ENCODE measurements at places on chromosomes 1 and 21. TPM values are rescaled to one million over a fixed set of nuclear protein-coding genes. Genes with fewer than 3 reads are reported as not detected.

- no peak for DNase-seq
Measured at GRCh38 chr1:39540504-39541031, 36.0 kb downstream of the PABPC4 start.

ZNF436 gene
- 10.1 TPM for total RNA-seq

BSND gene
- total RNA-seq = not detected

GRCh38 chr21:17693801-17694200 is 81.1 kb upstream of the BTG3 start:
- no peak for DNase-seq

ADGRB2 gene
- 1.6 TPM for total RNA-seq

- DNase-seq = no peak
Measured at GRCh38 chr21:27812279-27812678, 845.4 kb upstream of the ADAMTS5 start.

GRCh38 chr1:21930080-21930571 is 7.0 kb downstream of the HSPG2 start:
- no peak for DNase-seq

LRRC53 gene
- total RNA-seq = not detected

NGF gene
- total RNA-seq = not detected

GRCh38 chr1:25683731-25684130 is 67.1 kb downstream of the MAN1C1 start:
- DNase-seq = no peak

DNA sequence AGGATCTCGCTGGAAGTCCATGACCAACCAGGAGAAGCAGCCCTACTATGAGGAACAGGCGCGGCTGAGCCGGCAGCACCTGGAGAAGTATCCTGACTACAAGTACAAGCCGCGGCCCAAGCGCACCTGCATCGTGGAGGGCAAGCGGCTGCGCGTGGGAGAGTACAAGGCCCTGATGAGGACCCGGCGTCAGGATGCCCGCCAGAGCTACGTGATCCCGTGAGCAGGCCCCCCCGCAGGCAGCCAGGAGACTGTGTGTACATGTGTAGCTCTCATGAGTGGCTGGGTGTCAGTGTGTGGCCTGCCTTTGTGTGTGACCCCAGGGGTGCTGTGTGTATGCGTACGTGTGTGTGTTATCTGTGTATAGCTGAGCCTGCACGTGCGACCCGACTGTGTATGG is 27.2 kb downstream of the ETNK2 start:
- DNase-seq = no peak

S100A7A gene
- total RNA-seq = not detected

DNA sequence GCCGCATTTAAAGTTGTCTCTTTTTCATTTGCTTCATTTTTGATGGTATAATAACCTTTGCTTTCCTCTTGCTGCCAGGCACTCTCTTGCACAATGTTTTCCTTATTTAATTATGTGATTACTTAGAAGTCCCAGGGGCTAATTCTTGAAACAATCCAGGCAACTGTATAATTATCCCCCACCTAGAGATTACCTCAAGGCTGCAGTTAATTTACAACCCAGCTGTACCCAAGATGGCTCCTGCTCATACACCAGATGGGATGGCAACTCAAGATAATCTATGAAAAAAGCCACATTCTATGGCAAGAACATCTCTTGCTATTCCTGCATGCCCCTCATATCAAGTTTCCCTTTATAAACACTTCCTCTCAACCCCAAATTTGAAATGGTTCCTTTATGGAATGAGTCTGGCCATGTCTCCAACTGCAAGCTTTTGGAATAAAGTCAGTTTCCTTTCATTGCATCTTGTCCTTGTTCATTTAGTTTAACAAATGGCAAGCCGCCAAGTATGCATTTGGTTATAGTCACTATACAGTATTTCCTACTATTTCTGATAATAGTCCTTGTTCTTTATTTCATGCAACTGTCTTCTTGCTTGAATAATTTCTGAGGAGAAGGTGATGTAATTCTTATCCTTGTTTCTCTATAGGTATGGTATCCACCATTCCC is 1042.6 kb downstream of the PLA2G4A start:
- no peak for DNase-seq

DNA sequence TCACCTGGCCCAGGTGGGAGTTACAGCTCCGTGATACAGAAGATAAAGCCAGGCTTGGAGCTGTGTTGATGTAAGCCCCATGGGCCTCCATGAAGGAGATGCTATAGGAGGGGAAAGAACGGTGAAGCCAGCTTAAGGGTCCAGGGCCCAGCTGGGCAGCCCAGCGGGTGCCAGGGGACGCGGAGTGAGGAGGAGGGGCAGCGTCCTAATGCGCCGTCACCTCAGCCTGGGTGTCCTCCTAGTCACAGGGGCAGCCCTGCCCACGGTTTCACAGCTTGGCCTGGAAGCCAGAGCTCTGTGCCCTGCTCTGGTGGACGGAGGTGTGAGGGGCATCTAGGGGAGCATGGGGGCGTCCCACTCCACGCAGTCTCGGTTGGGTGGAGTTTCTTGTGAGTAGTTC is 52.7 kb upstream of the TTC34 start:
- DNase-seq = no peak

TMEM50A gene
- 62.6 TPM for total RNA-seq

DNA sequence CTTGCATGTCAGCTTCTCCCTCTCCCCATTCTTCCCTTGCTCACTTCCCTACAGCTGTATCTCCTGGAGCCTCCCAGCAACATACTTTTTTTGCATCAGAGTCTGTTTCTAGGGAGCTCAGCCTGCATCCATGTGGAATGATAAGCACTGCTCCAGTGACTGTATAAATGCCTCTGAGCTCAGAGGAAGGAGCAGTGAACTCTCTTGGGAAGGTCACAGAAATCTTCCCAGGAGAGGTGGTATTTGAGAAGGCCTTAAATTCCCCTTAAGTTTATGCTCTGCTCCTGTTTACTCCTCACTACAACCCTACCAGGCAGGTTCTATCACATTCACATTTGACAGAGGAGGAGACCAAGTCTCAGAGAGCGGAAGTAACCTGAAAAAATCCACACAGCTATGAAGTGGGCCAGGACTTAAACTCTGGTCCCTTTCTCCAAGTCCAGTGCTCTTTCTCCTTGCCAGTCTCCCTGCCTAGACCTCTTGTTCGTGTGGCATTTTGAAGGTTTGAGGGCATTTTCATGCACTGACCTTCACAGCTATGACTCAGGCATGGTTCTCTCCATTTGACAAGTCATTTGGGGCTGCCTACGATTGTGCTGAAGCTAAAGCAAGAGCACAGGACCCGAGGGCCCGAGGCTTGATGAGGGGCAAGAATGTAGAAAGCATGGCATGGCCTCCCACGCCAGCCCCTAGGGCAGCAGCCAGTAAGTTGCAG is 5.6 kb upstream of the UBXN10 start:
- no peak for DNase-seq

MOB3C gene
- total RNA-seq = 19.3 TPM

DNA sequence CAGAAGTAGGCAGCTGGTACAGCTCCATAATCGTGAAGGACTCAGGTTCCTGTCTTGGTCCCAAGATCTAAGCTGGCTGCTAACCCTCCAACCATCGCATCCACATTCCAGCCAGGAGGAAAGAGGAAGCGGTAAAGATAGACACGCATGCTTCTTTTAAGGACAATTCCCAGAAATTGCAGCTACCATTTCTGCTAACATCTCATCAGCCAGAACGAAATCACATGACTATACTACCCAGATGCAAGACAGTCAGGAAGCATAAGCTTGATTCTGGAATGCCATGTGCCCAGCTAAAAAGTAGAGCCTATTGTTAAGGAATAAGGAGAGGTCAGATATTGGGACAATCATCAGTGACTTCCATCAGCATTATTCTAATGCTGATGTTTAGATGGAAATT is 110.4 kb downstream of the EPHB2 start:
- DNase-seq = no peak

- no peak for DNase-seq
Measured at GRCh38 chr1:234683861-234684632, 74.1 kb upstream of the IRF2BP2 start.

GRCh38 chr21:28923439-28923975 is 69.2 kb downstream of the LTN1 start:
- DNase-seq = no peak

GRCh38 chr1:201614262-201615015 is 75.5 kb downstream of the NAV1 start:
- no peak for DNase-seq

- no peak for DNase-seq
Measured at GRCh38 chr1:109913360-109913879, 2.8 kb downstream of the CSF1 start.

DNA sequence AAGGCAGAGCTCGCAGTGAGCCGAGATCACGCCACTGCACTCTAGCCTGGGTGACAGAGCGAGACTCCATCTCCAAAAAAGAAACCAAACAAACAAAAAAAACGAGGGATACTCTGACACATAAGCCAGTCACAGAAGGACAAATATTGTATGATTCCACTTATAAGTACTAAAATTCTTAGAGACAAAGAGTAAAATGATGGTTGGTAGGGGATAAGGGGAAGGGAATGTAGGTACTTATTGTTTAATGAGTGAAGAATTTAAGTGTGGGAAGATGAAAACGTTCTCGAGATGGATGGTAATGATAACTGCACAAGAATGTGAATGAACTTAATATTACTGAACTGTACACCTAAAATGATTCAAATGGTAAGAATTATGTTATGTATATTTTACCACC is 66.7 kb upstream of the GUCA2A start:
- DNase-seq = no peak

HES3 gene
- total RNA-seq = not detected

DNA sequence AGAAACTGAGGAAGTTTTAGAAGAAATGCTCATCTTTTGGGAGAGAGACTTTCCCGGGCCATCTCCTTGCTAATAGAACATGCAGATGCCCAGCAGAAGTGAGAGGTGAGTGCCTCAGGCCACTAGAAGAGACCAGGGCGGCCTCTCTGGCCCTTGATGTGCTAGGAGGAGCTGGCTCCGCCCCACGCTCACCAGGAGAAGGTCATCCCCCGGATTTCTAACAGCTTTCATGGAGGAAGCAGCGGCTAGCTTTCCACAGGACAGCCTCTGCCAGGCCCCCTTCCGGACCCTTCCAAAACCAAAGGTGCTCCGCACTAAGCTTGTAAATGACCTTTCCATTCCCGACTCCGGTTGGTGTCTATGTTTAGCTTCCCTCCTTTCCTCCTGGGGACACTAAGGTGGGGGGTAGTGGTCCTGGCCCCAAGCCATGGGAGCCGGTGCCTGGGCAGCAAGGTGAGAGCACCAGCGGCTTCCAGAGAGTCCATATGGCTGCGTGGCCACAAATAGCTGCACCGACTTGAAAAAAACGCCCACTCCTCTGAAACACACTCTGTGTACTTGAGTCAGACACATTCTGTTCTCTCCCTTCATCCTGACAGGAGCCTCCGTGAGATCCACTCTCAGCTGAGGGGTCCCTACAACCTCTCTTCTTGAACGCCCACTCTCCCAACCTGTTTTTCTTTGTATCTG is 249.9 kb downstream of the TNR start:
- DNase-seq = no peak
